Activated naive CD4-positive, alpha-beta T cell (primary cell): ENCODE measurements at places on chromosomes 11 and 22.

- DNase-seq, result no peak
Measured at GRCh38 chr11:2683806-2684205, 16.0 kb downstream of the KCNQ1OT1 start.

DNA sequence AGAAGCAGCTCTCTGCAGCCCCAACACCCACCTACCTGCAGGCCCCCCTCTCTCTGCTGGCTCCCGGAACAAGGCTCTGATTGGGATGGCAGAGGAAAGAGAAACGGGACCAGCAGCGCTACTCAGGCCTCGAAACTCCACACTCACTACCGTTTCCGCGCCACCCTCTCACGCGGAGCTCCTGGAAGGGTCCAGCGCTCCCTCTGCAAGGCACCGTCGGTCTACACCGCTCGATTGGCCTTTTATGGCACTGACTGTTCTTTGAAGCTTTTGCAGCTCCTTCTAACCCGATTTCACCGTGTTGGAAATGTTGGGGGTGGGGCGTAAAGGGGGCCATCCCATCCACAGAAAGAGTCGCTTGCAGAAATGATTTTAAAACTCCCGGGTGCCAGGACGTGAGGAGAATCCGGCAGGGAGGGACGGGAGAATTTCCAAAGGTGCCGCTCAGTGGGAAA is 323 bp upstream of the PANX1 start:
- no peak for DNase-seq

DNA sequence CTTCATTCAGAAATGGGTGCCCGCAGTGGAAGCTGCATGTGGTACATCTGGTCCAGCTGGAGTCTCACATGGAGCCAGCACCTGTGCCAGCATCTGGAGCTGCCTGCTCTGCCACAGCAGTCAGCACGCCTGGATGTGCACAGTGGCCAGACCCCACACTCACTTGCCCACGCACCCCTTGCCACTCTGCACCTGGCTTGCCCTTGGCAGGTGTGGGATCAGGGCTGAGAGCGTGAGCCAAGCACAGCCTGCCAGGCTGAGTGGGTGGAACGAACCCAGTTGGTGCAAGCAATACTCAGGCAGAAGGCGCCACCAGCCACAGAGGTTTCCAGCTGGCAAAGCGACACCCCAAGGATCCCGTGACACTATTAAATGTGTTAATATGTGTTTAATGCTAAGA is 95.5 kb upstream of the AMOTL1 start:
- DNase-seq, result no peak

DNA sequence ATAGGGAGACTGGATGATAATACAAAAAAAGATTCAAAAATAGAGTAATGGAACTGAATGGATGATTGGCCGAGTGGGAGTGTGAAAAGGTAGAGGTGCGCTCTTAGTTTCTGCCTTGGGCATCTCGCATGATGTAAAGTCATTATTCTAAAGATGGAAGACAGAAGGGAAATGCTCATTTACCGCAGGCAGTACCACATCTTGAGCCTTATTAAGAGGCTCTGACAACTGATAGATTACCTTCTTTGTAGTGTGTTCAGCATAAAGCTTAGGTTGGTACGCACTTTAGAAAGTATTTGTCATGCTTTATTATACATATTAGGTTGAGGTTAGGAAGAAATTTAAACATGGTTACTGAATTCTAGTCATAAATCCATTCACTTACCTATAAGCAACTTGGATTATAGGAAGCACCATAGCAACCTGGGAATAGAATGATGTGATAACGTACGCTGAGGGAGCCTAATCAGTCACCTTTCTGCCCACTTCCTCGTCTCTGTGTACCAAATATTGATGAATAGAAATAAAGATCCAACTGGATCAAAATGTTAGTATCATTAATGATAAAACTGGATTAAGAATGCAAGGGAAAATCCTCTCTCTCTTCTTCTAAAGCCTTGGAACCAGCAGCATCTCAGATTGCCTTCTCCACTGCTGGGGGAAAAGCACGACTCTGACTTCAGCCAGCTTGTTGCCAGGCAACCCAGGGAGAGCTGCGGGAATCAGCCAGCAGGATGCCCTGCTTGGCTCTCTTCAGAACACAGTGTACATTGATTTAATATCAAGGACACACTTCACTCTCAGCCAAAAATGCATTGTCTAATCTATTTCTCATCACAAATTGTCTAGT is 29.0 kb upstream of the VWA5A start:
- no peak for DNase-seq

DNA sequence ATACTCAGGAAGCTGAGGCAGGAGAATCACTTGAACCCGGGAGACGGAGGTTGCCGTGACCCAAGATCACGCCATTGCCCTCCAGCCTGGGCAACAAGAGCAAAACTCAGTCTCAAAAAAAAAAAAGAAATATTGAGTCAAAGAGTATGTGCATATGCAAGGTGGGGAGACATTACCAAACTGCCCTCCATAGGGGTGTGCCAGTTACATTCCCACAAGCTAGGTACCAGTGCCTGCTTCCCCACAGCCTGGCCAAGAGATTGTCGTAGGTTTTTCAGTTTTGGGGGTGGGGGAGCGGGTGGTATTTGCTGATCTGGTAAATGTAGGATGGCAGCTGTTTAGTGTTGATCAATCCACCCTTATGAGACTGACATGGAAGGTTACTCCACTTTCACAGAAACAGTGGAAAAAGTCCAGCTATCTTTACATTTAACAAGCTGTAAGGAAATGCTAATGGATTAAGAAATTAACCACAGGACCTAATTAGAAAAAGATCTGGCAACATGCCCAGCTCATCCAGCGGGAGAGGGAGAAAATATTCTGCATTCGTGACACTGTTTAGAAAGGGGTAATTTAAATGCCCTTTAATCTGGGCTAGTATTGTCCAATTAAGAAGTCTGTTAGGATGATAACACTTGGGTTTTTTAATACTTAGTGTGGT is 89.4 kb downstream of the PACS1 start:
- no peak for DNase-seq

GRCh38 chr11:34601609-34602008 is 19.3 kb upstream of the EHF start:
- no peak for DNase-seq

DNA sequence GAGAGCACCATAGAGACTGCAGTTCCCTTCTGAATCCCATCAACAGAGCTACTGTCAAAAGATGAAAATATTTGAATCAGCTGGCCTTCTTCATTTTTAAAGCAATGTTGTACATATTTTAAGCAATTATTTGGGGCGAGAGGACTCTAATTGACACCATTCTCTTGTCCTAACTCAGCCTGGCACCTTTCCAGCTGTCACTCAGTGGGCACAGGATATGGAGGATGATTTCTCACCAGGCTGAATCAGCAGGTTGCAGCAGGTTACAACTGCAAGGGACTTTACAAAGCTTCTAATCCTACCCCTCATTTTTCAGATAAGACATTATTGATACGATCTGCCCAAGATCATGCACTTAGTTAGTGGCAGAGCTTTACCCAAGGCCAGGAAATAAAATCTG is 11.9 kb upstream of the WT1 start:
- DNase-seq, result no peak

DNA sequence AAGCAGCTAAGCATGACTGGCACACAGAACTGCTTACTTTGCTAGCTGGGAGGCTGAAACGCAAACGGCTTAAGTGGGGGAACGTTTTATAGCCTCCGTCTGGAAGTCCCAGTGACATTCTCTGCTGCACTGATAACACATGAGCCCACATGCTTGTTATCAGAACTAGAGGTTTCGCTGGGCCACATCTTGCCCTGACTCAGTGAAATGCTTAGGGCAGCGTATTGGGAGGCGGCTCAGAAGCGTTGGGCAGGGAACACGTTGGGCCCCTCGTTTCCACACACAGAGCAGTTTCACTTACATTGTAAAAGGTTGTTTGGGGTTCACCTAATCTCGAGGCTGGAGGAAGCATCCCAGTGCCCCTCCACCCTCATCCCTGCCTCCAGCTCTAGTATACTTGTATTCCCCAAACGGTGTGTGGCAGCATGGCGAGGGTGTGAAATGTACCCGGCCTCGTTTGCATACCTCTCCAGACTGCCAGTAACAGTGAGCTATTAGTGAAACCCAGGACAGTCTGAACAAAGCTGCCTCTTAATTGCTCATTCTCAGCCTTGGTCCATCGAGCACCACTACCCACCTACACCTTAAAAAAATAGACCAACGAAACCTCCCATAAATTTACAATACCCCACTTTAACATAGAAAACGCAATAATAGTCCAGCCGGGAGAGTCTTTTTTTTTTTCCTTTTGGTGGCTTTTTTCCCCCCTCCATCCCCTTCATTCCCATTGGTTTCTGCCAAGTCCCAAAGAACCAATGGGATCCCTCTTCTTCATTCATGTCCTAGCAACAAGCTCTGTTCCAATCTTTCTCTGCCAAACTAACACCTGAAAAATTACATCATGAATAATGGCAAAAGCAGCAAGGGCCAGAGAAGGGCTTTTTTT is 218.8 kb upstream of the SORL1-AS1 start:
- DNase-seq, result no peak

- DNase-seq, result no peak
Measured at GRCh38 chr11:103434073-103434411, 324.8 kb downstream of the DYNC2H1 start.

DNA sequence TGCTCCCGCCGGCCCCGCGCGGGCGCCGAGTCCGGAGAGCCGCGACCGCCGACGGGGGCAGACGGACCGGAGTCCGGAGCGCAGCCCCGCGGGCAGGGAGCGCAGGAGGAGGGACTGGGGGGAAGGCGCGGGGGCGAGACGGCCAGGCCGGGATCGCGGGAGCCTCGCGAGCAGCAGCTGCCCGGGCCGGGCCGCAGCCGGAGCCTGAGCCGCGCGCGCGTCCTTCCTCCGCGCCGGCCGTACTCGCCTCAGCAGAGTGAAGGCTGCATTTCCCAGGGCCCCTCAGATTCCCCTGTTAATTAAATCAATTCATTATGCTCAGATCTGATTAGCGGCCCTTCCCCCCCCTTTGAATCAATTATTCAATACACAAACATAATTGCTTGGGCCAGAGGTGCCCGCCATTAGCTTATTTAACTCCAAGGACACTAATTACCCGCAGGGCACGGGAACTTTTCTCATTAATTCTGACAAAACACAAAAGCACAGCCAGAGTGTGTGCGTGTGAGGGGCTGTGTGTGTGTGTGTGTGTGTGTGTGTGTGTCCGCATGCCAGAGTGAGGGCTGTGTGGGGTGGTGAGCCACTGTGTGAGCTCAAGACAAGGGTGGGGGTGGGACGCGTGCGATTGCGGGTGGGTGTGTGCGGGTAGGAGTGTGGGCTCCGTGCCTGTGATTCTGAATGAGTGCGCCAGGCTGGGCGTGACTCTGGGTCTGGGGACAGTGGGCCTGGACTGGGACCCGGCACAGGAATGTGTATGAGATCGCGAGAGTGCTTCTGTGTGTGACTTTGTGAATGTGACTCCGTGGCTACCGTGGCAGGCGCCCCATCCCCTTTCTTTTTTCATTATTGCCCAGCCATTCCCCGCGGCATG is 5.1 kb upstream of the LMO1 start:
- DNase-seq, result no peak

GRCh38 chr11:46508360-46508759 is 85.5 kb downstream of the AMBRA1 start:
- DNase-seq, result no peak

GRCh38 chr11:124122123-124122522 is 6.9 kb downstream of the VWA5A start:
- no peak for DNase-seq

DNA sequence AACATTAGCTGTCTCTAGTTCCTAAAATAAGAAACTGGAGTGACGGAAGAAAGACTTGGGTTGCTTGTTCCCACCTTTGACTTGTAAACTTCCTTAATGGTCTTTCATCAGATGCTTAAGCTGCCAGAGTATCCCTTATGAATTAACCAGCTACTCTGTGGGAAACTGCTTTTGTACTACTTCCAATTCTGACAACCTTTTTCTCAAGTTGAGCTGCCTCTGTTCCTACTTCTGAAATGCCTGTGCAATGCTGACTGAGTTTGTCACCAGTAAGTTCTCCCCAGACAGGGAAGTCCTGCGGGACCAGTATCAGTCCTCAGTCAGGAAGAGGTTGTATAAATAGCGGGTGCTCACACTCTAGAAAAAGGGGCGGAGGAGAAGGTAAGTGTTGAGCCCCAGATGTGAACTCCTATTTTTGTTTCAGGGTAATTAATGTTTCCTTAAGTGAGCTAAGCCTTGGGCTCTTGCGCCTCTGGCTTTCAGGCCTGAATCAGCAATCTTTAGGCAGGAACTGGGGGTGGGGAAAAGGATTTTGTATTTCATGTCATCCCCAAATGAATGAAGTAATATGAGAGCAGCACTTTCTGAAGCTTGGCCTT is 67.2 kb downstream of the CECR2 start:
- DNase-seq, result no peak

DNA sequence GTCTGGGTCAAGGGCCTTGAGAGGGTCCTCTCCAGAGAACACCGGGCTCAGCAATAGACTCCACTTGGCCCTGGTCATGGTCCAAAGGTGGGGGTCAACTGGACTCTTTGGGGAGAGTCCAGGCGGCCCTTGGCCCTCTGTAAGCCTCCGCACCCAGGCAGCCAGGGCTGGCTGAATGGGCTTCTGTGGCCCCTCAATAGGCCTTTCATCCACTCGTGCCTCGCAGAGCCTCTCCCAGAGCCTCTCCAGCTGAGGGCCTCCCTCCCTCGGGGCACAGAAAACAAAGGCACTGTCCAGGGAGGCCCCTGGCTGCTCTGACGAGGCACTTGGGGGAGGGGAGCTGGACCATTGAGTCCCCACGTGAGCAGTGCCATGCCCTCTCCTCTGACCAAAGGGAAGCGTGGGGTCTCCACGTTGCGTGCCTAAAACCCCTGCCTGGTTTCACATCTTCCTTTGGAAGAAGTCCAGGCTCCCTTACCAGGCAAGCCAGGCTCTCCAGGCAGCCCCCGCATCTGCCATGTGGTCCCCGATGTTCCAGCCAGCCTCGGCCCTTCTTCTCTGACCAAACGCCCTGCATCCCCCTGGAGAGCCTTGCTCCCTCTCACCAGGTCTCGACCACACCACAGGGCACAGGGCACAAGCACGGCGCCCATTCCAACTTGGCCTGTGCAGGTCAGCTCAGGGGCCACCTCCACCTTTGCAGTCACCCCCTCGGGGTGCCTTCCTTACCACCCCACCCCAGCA is 15.5 kb downstream of the KIAA0930 start:
- DNase-seq, result no peak

DNA sequence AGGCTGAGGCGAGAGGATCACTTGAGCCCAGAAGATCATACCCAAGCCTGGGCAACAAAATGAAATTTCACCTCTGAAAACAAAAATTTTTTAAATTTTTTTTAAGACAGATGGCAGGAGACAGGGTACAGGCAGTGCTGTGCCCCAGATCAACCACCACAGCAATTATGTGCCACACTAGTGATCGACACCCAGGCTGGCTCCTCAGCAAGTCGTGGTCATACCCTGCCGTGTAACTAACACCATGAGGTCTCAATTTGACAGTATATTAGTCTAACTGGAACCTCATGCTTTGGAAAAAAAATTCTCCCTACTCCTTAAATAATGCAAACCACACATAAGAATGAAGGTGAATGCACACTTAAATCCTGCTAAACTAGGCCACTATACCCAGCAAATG is 8.3 kb downstream of the SF3A1 start:
- no peak for DNase-seq
